ENCODE measurements at places on chromosomes 13 and 19.

GRCh38 chr13:98909016-98909415, 68.8 kb downstream of the DOCK9 start:
- no peak for DNase-seq

DNA sequence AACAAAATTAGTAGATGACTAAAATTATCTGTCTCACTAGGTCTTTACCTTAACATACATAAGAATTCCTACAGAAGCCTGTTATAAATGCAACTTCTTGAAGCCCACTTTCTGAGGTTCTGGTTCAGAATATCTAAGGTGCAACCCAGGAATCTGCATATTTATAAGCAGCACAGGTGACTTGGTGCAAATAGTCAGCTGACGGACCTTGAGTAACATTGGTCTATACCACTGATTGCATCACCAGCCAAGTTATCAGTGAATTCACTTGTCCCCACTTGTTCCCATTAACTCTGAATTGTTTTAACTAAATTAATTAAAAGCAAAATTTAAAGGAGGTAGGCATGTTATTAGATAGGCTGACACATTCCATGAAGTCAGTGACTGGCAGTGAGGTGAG, 109.9 kb downstream of the FRY start:
- DNase-seq, result no peak

DNA sequence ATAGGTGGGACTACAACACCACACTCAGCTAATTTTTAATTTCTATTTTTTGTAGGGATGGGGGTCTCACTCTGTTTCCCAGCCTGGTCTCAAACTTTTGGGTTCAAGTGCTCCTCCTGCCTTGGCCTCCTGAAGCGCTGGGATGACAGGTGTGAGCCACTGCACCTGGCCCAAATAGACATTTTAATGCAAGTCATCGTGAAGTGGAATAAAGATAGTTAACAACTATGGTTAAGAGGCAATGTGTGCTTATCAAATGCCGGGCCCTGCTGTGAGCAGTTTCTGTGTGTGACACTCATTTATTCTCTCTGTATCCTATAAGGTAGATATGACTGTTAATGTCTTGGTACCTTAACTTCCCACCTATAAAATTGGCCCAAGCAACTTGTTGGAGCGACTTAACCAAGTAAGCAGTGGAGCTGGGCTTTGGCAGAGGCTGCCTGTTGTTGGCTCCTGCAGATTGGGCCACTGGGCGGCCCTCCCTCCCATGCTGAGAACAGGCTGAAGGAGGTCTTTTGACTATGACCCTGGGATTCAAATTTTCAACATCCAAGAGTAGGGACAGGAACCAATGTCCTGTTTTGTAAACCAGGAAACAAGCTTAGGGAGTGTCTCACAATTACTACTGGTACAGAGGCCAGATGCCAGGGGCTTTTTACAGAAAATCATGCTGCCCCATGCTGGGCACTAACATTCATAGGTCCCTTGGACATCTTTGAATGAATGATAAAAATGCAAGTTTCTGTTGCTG, 450.7 kb downstream of the TSHZ3 start:
- DNase-seq, result no peak

DNA sequence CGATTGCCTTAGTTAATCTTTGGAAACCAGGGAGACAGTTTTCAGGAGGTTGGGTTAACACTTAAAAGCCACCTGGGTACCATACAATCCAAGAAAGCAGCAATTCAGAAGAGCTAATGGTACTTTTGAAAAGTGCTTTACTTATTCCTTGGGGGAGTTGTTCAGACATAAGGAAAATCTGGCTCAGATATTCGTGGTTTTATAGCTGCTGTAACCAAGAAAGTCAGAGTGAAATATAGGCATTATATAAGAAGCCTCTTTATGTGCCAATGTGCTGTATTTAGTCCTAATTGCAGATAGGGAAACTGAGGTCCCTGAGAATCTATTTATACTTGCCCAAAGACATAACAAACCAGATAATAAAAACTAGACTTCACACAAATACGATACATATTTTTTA, 387.5 kb downstream of the COG6 start:
- DNase-seq, result no peak

DNA sequence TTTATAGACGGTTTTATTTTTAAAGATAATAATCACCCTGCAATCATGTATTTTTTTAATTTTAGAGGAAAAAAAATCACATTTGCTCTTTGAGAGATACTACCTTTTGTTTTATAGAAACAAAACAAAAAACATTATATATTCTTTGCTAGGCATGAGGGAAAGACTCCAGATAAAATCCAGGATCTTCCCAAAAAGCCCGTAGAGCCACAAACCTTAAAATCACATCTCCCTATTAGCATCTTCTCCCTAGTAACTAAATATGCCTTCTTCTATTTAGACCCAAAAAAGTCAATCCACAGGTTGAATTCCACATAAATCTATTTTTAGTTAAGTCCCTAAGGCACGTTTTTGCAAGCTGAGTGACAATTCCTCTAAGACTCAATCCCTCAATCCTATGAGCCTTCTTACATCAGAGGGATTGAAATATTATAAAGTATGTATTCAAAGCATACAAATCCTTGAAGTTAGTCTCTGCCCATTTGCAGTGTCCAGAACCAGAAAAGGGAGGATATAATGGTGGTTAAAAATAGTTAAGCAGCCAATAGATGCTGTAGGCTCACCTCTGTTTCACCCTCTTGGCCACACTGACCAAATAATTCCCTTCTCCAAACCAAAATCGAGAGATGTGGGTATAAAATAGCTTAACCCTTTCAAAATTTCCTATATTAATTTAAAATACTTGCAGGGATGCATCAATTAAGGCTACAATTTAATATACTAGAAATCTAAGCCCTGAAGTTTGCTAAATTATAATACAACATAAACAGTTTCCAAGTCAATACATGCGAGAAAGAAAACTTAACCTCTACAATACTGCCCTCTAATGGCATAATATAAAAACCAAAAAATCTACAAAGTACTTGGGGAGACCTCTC, 64.0 kb downstream of the SERP2 start:
- DNase-seq, result no peak
